ENCODE measurements at places on chromosomes 4 and X. TPM values are rescaled to one million over a fixed set of nuclear protein-coding genes. Genes with fewer than 3 reads are reported as not detected.

Gene FAM9B
- total RNA-seq, result 1.2 TPM

Gene C1GALT1C1
- total RNA-seq, result 29.4 TPM

Gene FAM47E
- total RNA-seq, result 4.3 TPM

Gene MSX1
- total RNA-seq, result 14.0 TPM

Gene XAGE1A
- not detected for total RNA-seq

Gene GRK4
- total RNA-seq, result 5.5 TPM
